NCI-H774 (cell line): ENCODE measurements at places on chromosomes 11 and 22.

GRCh38 chr11:86672007-86672621 lies at the start of gene ME3:
Gene ME3 (minus strand): TSS chr11:86672616.
- DNase-seq, result peak; percentile 65

DNA sequence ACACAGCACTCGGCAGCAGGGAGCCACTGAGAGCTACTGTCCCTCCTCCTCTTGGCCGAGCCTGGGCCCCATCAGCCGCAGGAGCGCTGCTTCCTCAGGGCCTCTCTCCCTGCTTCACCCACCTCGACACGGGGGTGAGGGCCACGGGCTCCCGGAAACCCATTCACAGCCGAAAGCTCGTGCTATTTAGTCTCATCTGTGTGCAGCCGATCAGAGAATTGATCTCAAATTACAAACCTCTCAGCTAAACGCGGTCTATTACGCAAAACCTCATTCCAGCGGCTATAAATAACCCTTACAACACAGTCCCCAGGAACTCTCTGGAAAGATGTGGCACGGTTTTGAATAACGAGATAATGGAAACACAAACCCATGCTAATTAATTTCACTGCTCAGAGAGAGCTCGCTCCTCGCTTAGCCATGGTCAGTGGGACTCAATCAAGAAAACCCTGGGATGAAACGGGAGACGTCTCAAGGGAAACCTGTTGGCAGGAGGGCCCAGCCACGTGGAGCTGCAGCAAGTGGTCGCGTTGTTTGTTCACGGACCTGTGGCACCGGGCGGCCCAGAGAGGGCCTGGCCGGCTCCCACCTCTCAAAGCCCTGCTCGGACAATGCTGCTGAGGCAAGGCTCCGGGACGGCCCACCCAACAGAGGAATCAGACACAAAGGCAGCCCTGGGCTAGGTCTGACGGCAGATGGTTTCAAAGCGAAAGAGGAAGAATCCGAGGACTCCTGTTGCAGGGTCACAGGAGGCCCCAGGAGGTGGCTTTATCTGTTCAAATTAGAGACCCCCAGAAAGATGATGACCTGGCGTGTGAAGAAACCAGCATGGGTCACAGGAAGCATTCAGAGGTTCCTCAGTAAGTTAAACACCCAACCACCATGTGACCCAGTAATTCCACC lies 210.5 kb downstream of the CTTN start:
- no peak for DNase-seq

GRCh38 chr22:35645646-35646045 lies 2.6 kb upstream of the APOL6 start:
- no peak for DNase-seq

GRCh38 chr11:84249344-84250135 lies 963.4 kb upstream of the CCDC90B start:
- no peak for DNase-seq

DNA sequence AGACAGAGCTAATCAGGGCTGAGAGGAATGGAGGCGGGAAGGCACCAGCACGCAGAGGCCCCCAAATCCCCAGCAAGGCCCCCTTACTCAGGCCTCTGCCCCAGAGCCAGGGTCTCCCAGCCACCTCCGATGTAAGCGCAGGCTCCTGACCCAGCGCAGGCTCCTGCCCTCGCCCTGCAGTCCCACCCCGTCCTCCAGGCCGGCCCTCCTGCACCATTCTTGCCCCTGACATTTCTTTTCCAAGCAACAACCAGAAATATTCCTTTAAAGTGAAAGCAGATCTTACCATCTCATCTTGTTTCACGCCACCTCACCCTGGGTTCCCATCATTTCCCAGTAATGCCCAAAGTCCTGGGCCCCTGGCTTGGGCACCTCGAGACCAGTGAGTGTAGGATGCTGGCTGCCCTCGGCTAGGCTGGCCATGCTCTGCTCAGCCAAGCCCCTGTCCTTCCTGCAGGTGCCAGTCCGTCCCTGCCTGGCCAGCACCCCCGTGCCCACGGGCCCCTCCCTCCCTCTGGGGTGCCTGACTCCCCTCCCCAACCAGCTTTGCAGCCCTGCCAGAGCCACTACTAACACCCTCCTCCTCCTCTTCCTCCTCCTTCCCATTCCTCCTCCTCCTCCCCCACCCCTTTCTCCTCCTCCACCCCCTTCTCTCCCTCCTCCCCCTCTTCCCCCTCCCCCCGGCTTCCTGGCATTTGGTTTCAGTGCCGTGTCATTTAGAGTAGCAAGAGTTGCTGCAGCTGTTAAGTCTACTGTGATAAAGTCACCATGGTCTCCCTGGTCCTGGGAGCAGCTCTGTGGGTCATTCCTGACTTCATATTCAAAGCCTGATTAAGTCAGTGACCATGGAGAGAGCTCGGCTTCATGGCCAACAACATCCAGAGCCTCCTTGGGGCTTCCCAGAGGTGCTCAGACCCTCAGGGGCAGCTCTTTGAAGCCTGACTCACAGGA lies 78.7 kb downstream of the PIWIL3 start:
- DNase-seq, result no peak

DNA sequence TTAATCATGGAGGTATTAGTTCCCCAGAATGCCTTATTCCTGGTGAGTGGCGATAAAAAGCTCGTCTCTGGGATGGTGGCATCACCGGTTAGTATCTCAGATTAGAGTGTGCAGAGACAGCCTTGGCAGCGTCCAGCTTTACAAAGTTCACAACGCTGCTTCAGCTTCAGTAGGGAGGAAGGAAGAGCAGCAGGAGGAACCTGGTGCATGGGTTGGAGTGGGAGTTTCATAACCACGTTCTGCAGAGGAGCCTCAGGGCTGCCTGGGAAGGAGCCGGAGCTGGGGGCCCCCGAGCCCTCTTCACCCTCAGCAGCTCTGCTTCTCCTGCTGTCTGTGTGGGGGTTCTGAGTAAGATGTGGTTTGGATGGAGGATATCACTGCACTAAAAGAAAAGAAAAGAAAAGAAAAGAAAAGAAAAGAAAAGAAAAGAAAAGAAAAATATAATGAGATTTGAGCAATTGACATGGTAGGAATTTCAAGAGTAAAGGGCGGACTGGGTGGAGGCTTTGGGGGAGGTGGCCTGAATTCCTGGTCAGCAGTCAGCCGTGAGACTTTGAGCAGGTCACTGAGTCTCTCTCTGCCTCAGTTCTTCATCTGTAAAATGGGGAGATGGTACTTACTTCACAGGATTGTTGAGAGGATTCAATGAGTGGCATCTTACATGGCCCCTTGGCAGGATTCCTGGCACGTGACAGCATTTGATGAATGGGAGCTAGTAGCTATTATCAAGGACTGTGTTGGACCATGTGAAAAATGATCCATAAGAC lies 6.5 kb downstream of the ASPHD2 start:
- DNase-seq, result no peak

DNA sequence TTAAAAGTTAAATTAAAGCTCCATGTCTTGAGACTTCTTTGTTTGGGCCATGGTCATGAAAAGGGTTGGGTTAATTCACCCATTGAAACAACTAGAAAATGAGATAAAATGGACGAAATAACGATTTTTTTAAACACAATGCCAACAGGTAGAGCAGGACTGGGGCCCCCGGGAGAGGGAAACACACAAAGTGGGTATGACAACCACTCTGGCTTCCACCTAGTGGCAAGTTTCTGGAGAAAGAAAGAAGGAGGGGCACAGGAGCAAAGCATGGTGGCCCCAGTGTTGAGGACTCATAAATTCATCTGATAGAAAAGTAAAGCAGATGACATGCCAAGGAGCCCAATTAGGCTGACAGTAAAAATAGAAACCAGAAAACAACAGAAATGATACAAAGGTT lies 68.4 kb downstream of the MYEOV start:
- DNase-seq, result no peak

DNA sequence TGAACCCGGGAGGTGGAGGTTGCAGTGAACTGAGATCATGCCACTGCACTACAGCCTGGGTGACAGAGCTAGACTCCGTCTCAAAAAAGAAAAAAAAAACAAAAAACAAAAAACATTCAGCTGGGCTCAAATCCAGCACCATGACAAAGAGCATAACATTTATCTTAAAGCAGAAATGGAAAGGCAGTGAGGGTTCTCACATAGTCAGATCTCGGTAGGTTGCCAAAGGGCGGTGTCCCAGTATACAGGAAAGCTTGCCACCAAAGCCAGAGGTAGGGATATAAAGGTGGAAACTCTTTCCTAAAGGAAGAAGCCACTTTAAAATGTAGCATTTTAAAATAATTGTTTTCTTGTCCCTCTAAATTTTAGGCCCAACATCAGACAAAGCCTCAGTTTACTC lies 22.4 kb upstream of the CAPRIN1 start:
- DNase-seq, result no peak

- no peak for DNase-seq
Measured at GRCh38 chr11:62373464-62374119, 36.3 kb downstream of the ASRGL1 start.

GRCh38 chr11:18394928-18395734 lies 768 bp downstream of the LDHA start:
- no peak for DNase-seq

DNA sequence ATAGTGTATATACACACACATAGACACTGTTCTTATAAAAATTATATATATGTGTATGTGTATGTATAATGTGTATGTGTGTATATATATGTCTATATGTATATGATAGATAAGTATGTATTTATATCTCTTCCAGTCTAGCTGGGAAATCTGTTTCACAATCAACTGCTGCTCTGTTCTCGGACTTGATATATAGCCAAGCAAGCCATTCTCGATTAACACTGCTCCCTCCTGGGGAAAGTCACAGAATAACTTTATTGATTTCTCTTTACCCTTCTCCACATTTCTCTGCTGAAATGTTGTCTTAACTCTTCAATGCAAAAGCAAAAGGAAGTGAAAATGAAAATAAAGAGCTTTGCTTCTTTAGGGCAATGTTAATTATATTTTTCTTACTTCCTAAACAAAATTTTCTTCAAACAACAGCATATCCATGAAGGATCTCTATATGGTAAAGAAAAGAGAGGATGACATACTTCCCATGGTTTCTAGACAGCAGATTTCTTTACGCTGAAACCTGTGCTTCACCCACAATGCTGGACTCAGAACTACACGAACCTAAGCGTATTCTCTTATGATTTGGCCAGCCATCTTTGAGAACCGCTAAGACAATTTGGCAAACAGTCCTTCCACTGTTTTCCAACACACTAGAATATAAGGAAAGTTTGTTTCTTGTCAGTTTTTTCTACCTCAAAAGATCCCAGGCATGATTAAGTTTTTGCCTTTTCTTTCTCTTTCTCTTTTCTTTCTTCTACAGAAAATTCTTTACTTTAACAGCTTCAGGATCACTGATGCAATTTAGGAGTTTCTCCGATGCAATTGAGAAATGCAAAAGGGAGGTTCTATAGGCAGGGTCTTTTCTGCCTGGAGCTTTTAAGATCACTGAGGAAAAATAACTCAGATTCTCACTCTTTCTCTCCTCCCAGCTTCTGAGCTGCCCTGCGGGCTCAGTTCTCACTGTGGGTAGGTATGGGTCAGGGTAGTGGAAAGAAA lies 1.9 kb downstream of the BLID start:
- no peak for DNase-seq

DNA sequence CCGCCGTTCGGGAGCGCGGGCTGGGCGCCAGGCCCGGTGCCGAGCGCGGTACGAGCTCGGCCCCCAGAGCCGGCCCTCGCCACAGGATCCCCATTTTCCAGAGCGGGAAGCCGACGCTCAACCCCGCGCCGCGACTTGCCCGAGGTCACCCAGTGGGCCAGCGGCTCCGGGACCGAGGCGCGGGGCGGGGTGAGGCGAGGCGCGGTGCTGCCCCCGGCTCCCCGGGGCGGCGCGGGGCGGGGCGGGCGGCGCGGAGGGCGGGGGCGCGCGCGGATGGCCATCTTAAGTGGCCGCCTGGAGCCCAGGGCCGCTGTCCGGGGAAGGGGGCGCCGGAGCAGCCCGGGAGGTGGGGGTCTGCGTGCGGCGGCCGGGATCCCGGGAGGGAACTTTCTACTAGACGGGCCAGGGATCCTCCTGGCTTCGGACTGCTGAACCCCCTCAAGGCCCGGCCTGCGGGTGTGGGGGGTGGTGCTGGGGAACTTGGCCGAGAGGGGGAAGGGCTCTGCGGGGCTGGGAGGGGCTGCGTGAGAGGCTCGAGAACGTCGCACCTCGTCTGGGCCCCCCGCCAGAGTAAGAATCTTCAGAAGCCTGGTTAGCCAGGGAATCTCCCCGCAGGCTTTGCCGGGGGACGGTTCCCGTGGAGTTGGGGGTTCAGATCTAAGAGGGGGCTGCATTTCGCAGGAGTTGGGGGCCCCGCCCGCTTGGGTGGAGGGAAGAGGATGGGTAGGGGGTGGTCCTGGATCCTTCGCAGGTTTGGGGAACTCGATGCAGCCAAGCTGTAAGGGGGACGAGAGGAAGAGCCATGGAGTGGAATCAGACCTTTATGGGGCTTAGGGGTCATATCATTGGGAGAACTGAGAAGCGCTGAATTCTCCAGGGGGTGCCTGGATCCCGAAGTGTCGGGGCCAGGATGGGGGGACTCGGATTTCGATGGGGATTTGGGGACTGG lies 678 bp upstream of the INPPL1 start:
- DNase-seq, result peak; percentile 53

DNA sequence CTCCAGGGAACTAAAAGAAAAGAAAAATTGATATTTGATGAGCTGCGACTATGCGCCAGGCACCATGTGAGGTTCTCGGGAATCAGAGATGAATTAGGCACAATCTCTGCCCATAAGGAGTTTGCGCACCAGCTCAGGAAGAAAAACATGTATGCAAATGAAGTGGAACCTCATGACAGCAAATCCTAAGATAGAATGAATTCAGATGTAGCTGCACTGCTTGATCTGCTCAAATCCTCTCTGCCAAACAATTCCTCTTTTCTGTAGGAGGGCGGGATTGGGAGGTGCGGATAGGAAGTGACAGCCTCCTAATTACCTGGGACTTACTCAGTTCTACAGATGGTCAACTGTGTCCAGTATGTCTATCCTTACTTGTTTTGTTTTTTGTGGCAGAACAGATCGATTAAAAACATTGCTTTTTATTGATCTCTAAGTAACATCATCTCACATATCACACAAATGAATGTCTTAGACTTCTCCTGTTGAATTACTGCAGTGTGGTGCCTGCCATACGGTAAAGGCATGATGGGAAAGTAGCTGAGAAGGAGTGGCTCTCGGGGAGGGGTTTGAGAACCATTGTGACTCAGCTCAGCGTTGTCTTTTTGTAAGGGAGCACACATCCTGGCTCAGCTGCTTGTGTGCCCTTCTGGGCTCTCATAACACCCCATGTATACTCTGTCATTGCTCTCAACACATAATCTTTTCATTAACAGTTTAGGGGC lies 13.9 kb downstream of the CRTAM start:
- DNase-seq, result no peak

DNA sequence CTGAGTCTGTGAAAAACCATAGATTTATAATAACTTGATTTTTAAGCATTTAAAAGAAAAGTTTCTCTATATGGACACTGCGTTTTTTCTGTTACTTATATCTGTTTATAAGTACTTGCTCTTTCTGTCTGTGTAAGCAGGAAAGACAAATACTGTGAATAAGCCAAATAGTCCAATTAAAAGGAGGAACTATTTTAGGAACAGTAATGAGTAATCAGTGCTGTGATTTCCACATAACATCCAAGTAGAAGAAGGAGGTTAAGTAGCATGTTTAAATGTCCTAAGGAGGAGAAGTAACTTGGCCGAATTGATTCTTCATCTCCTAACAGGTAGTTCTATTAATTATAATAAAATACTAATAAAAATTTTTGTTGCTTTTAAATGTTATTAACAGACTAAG lies 40.8 kb downstream of the ZNF214 start:
- no peak for DNase-seq

DNA sequence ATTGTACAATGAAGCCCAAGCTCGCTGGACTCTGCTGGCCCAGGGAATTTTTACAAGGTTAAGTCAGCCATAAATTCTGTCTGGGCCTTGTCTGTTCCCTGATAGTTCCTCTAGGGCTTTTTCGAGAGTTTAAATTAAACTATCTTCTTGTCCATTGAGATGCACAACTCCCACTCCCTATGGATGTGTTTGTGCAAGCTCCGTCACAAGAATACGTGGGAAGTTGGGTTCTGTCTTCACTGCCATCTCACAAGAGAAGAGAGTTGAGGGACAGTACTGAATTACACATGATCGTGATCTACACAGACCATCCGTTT lies 153.6 kb upstream of the TTC12 start:
- DNase-seq, result no peak
